ENCODE measurements at places on chromosomes 6 and 20. TPM values are rescaled to one million over a fixed set of nuclear protein-coding genes. Genes with fewer than 3 reads are reported as not detected.
A peak's percentile ranks its signal among the peaks of the same experiment; 100 is the strongest.

DNA sequence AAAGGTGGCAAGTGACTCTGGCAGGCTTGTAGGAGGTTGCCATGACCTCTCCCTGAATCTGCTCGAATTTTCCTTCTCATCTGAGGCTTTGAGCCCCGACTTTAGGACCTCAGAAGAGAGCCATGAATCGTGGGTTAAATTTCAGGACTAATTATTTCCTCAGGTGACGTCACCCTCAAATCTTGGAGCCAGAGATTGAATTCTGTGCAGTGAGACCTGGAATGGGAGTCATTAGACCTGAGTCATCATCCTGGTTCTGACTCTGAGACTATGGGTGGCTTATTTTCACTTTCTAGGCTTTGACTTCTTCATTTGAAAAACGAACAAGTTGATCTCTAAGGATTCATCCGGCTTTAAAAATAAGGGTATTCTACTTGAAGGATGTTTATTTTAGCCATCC is 48.5 kb upstream of the PDYN start:
- peak; percentile 86 for DNase-seq

Gene PRSS16
- total RNA-seq: 5.4 TPM

Gene TCP11
- total RNA-seq: not detected

DNA sequence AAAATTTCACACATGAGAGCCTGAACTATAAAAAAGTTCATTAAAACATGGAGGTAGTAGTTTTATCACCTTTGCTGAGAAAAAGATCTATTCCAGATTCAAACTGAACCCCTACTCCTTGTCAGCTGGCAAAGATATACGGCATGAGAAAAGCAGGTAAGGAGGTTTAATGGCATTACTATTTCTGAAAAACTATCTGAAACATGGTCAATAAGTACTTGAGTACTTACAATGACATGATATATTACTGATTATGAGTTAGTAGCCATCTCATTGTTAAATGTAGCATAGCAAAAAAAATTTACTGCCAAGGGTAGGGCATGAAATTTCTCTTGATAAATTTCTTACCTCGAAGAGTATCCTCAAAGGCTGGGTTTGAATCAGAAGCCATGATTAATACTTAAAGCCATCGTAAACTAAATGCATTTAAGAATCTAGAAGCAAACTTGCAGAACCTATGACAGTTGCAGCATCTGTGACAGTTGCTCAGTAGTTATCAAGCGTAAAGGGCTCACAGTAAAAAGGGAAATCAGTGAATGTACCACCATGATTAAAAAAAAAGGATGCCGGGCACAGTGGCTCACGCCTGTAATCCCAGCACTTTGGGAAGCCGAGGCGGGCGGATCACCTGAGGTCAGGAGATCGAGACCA is 8.7 kb downstream of the SLC17A5 start:
- no peak for DNase-seq

Gene SLC26A8
- not detected for total RNA-seq

GRCh38 chr6:165718491-165718891 is 55.5 kb upstream of the PDE10A start:
- no peak for DNase-seq

Measured in M059J (cell line).